ENCODE measurements at places on chromosomes 5 and 9. TPM values are rescaled to one million over a fixed set of nuclear protein-coding genes. Genes with fewer than 3 reads are reported as not detected.

- DNase-seq: no peak
Measured at GRCh38 chr5:9498541-9499497, 47.1 kb downstream of the SEMA5A start.

- no peak for DNase-seq
Measured at GRCh38 chr5:168867241-168867640, 288.1 kb upstream of the PANK3 start.

- DNase-seq: no peak
Measured at GRCh38 chr9:79116041-79116440, 455.7 kb upstream of the TLE4 start.

- DNase-seq: no peak
Measured at GRCh38 chr9:129709438-129710168, 43.2 kb downstream of the PTGES start.

The NIPAL4 gene
- polyA plus RNA-seq: 2.2 TPM

DNA sequence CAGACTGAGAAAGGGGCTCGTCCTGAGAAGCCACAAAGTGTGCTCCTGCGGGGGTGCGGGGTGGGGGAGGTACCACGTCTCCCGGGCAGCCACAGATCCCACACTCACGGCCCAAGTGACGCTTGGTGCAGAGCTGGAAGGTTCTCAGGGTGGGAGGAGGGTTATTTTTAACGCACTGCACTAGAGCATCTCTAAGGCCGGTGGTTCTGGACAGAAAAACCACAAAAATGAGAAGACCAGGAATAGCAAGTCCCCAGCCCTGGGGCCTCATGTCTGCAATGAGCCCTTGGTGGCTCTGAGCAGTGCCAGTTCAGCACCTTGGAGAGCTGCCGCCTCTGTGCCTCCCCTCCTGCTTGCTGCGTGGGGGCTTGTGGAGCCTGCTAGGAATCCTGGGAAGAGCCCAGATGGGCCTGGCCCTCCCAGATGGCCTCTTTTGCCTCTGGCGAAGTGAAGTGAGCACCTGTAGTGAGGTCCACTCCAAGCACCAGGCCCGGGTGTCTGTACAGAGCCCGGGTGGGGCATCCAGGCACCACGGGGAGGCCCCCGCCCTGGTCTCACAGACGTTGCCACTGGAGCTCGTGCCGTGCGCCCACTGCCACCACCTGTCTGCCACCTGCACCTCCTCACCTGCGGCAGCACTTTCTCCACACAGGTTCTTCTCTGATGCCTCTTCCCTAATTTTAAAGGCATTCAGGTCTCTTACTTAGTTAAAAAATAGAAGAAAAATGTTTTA, 48.9 kb upstream of the CACNA1B start:
- DNase-seq: no peak

The PDE8B gene
- polyA plus RNA-seq: 2.2 TPM

DNA sequence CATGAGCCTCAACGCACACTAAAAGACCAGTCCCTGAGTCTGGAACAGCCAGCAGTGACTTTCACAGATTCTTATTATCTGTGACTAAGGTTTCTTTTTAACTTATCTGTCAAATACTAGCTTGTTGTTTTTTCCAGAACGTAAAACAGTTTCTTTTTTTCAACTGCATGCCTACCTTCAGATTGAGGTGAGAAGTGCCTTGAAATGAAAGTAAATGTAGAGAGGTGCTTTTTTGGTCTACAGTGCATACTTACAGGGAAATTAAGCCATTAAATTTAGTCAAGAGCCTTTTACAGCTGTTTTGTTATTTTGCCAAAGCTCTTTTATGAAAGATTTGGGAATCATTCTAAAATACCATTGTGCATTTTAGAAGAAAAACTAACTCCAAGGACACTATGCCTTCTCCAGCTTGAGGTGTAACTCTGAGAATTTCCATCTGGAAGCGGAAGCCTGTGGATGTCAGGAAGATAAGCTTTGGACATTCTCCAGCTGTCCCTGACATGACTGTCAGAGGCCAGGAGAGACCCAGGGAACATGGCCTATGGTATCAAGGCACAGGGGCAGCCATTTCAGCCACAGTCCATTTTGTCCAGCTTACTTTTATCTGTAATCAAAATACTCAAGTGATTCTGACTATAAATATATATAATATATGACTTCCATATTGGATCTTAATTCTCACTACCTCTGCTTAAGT, 230.3 kb downstream of the GLIS3 start:
- DNase-seq: no peak

The DMRTA1 gene
- not detected for polyA plus RNA-seq

The MPDZ gene
- 22.0 TPM for polyA plus RNA-seq

- DNase-seq: no peak
Measured at GRCh38 chr5:10635867-10636350, 72.0 kb downstream of the ANKRD33B start.

The YIPF5 gene
- polyA plus RNA-seq: 132 TPM

DNA sequence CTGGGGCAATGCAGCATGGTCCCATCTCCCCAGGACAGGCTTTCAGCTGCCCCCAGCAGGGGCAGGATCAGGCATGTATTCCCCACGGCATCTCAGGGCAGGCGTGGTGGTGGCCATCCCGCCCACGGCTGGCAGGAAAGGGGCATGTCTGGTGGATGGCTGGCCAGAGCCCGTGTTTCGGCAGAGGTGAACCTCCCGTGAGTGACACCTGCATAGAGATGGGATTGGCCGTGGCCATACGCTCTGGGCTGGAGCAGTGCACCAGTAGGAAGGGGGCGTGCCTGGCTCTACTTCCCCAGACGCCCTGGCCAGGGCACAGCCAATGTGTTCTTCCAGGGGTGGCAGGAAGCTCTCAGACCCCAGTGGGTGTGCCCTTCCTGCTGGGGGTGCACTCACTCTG, 139.1 kb downstream of the ZNF354C start:
- no peak for DNase-seq

The FST gene
- 66.6 TPM for polyA plus RNA-seq

- no peak for DNase-seq
Measured at GRCh38 chr5:137269946-137270345, 229.2 kb downstream of the SPOCK1 start.

The MAPKAP1 gene
- 113 TPM for polyA plus RNA-seq

GRCh38 chr5:120600639-120601038, 136.5 kb downstream of the PRR16 start:
- no peak for DNase-seq

DNA sequence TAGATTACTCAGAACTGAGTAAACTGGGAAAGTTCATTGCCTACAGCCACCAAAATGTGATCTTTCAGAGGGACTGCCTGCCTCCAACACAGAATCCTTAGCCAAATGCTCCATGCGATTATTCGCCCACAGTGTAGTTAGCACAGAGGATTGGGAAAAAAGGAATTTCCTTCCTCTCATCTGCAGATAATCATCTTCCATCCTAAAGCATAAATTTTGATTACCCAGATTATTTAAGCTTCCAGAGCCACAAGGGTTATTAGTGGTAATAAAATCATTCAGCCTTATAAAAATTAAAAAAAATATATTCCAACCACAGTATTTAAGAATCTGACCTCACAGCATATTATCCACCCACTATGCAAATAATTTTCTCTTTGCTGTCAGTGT, 285.3 kb upstream of the GRAMD2B start:
- DNase-seq: peak; percentile 43

The GDNF gene
- polyA plus RNA-seq: 1.3 TPM

GRCh38 chr9:109910671-109911518, 130.9 kb downstream of the PALM2AKAP2 start:
- DNase-seq: peak; percentile 46

The ARHGEF39 gene
- polyA plus RNA-seq: 4.1 TPM

The GARIN3 gene
- not detected for polyA plus RNA-seq

The CCDC152 gene
- polyA plus RNA-seq: 0.91 TPM

- no peak for DNase-seq
Measured at GRCh38 chr9:127980060-127980705, 606 bp downstream of the EEIG1 start.

DNA sequence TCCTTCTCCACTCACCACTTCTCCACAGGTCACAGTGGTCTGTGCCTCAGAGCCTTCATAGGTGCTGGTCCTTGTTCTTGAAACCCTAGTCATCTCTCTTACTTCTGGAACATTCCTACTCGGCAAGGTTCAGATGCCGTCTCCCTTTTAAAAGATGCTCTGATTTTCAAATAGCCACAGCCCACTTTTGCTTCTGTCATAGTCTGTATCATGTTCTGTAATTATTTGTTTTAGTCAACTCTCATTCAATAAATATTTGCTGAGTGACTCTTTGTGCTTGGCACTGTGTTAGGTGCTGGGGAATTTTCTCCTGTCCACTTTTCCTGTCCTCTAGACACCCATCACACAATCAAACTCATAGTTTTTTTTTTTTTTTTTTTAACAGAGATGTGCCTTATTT, 181.3 kb upstream of the IL12B start:
- no peak for DNase-seq

DNA sequence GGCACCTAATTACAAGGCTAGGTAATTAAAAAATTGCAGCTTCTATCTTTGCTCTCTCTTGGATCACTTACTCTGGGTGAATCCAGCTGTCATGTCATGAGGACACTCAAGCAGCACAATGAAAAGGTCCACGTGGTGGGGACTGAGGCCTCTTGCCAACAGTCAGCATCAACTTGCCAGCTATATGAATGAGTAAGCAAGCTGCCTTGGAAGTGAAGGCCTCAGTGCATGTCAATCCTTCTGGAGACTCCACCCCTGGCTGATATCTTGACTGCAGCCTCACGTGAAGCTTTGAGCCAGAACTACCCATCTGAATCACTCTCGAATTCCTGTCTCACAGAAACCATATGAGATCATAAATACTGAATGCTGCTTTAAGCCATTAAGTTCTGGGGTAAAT, 140.5 kb downstream of the SNX18 start:
- no peak for DNase-seq

The PCDHA8 gene
- 0.02 TPM for polyA plus RNA-seq

GRCh38 chr5:149063017-149063687, at the start of gene SH3TC2:
Gene SH3TC2 (minus strand): TSS chr5:149063062. CDS start chr5:149063022, 40 bp downstream.
- DNase-seq: no peak

The HRCT1 gene
- polyA plus RNA-seq: 0.47 TPM

DNA sequence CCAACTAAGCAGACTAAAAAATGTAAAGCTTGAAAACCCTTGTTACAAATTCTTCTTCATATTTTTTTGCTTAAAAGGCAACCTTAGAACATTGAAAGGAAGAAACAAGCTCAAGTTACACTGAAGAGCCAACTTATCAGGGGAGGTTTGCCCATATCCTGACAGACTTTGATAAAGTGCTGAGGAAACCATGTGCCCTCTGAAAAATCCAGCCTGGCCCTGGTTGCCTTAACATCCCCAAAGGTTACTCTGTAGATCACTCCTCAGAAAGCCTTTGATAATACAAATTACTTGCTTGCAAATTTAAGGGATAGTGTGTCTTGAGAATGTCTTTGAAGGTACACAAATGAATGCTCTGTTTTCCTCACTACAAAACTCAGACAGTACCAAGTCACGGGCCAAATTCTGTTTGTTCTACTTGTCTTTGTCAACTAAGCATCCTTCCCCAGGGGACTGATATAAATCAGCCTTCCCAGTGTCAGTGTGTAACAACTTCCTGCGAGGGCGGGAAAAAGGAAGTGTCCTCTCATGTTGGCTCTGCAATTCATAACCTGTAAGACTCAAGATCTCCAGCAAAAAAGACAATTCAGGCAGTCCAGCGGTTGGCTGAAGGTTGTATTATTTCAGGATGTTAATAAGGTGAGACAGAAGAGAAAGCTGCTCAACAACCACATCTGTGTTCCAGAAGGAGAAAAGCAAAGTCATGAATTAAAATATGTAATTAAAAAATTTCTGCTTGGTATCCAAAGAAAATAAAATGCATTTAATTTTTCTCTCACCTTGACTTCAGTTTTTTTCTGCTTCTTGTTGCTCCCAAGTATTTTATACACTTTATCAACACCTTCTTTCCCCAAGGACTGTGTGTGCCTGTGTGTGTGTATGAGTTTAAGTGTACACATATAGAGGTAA, 199.9 kb downstream of the PIK3R1 start:
- DNase-seq: no peak

The SURF1 gene
- polyA plus RNA-seq: 46.1 TPM

DNA sequence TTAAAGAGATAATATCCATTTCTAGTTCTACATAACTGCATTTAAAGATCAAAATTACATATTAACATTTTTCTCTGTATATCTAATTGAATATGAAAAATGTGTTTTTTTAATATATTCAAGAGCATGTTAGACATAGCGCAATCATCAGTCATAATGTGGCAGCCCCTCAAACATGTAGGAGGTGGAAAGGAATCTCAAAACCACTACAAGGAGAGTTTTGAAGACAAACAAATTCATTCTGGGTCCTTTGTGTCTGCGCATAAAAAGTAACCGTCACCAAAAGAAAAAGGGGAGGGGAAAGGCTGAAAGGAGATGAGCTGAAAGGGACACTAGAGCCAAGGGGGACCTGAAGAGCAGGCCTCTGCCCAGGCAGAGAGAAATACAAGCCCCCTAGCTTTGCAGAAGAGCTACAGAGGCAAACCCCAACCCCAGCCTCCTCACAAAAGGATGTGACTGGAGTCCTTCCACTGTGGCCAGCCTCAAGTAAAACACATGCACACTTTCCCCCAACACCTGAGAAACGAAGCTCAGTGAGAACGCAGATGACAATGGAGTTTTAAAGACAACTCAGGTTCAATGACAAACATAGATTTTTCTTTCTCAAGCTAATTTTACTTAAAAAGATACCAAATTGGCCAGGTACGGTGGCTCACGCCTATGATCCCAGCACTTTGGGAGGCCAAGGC, 62.0 kb downstream of the MAPKAP1 start:
- DNase-seq: no peak

DNA sequence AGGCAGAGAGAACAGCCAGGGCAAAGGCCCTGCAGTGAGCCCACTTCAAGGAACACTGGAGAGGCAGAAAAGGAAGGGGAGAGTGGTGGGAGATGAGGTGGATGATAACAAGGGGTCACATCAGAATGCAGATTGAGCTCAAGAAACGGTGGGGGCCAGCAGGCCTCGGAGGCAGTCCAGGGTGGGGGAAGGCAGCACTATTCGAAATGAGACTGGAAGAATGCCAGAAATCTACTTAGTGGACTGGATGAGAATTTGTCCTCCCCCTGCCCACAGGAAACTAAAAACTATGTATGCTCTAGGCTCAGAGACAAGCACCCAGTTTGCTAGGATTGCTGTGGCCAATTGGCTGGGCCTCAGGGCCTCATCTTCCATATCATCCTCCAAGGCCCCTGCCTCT, 148.7 kb downstream of the ADAMTS12 start:
- no peak for DNase-seq

GRCh38 chr9:136570916-136571315, 25.1 kb upstream of the NOTCH1 start:
- no peak for DNase-seq

- DNase-seq: no peak
Measured at GRCh38 chr9:137166380-137167229, 3.2 kb downstream of the LRRC26 start.

- DNase-seq: no peak
Measured at GRCh38 chr9:106864373-106865143, 1.6 kb downstream of the ZNF462 start.
